Neural cell (in vitro differentiated cells): ENCODE measurements at places on chromosomes 2 and 18. TPM values are rescaled to one million over a fixed set of nuclear protein-coding genes. Genes with fewer than 3 reads are reported as not detected.

Gene REL
- 1.9 and 2.2 TPM in 2 replicates for polyA plus RNA-seq

Gene SIX3
- 8.7 and 9.8 TPM in 2 replicates for polyA plus RNA-seq

Gene KCNG2
- polyA plus RNA-seq, result not detected in 2 replicates

Gene ITPRIPL1
- not detected in 2 replicates for polyA plus RNA-seq

Gene COL6A3
- polyA plus RNA-seq, result 0.05 and 0.06 TPM in 2 replicates

Gene SPAG16
- polyA plus RNA-seq, result 75.4 and 76.9 TPM in 2 replicates

Gene ALPP
- polyA plus RNA-seq, result not detected in 2 replicates

Gene PRSS56
- 0.16 TPM in 1 of 2 replicates, not detected in the other for polyA plus RNA-seq

Gene CYTIP
- not detected in 2 replicates for polyA plus RNA-seq

Gene IL36RN
- polyA plus RNA-seq, result not detected in 2 replicates

Gene KIF5C
- polyA plus RNA-seq, result 515 and 527 TPM in 2 replicates

Gene GKN2
- not detected in 2 replicates for polyA plus RNA-seq

Gene MDH1B
- 11.7 and 17.8 TPM in 2 replicates for polyA plus RNA-seq

Gene SLC66A2
- polyA plus RNA-seq, result 66.7 and 68.2 TPM in 2 replicates

Gene MMADHC
- 221 and 250 TPM in 2 replicates for polyA plus RNA-seq

Gene CTAGE1
- not detected in 2 replicates for polyA plus RNA-seq

Gene PLA2R1
- polyA plus RNA-seq, result 0.69 and 0.94 TPM in 2 replicates

Gene PREB
- polyA plus RNA-seq, result 121 and 123 TPM in 2 replicates

Gene C2orf78
- not detected in 2 replicates for polyA plus RNA-seq

Gene SELENOI
- polyA plus RNA-seq, result 22.4 and 25.2 TPM in 2 replicates

Gene YPEL5
- 111 and 130 TPM in 2 replicates for polyA plus RNA-seq

Gene TLX2
- polyA plus RNA-seq, result not detected in 2 replicates

Gene GREB1
- 17.2 and 24.5 TPM in 2 replicates for polyA plus RNA-seq

Gene CFAP53
- 0.26 and 0.64 TPM in 2 replicates for polyA plus RNA-seq

Gene HES6
- 236 and 237 TPM in 2 replicates for polyA plus RNA-seq

Gene GALNT14
- polyA plus RNA-seq, result 9.0 and 15.9 TPM in 2 replicates

Gene BOK
- 2.3 and 3.9 TPM in 2 replicates for polyA plus RNA-seq

Gene SH3RF3
- 0.52 and 0.53 TPM in 2 replicates for polyA plus RNA-seq

Gene CNDP1
- polyA plus RNA-seq, result 0.38 and 2.1 TPM in 2 replicates

Gene HTR2B
- 0.64 TPM in 1 of 2 replicates, not detected in the other for polyA plus RNA-seq

Gene LYPD6
- 1.2 and 2.3 TPM in 2 replicates for polyA plus RNA-seq

Gene RAB31
- polyA plus RNA-seq, result 16.3 and 16.5 TPM in 2 replicates

Gene DAW1
- 1.5 and 3.8 TPM in 2 replicates for polyA plus RNA-seq

Gene KLF11
- 5.7 and 7.0 TPM in 2 replicates for polyA plus RNA-seq

Gene XDH
- 0.36 and 0.48 TPM in 2 replicates for polyA plus RNA-seq

Gene TBC1D8
- polyA plus RNA-seq, result 3.6 and 5.3 TPM in 2 replicates

Gene C2orf80
- 68.0 and 71.5 TPM in 2 replicates for polyA plus RNA-seq

Gene GPR39
- polyA plus RNA-seq, result 0.90 and 1.1 TPM in 2 replicates
